ENCODE measurements at places on chromosomes 12 and 14.

GRCh38 chr12:106107566-106107965 lies 31.2 kb downstream of the NUAK1 start:
- DNase-seq, result no peak

DNA sequence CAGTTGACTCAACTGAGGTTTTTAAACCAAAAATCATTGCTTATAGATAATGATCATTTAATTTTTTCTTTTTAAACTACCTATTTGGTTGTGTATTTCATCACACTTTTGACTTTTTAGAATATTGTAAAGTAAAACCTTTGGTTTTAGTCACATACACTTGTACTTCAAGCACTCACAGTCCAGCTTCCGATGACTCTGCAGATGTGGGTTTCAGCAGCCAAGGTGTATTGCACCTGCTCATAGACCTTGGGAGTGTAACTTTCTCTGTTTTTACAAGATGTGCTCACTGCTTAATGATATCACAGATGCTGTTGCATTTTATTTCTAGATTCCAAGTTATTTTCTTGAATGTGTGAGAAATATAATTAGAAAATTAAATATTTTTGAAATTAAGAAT lies 188.3 kb upstream of the SLC38A2 start:
- DNase-seq, result no peak

- no peak for DNase-seq
Measured at GRCh38 chr12:45232756-45233372, 17.0 kb downstream of the ANO6 start.

GRCh38 chr14:71524320-71524982 lies 407.8 kb upstream of the RGS6 start:
- no peak for DNase-seq

- no peak for DNase-seq
Measured at GRCh38 chr12:109844091-109844490, 10.9 kb upstream of the TRPV4 start.

- DNase-seq, result no peak
Measured at GRCh38 chr12:128091101-128091720, 175.8 kb upstream of the TMEM132C start.

DNA sequence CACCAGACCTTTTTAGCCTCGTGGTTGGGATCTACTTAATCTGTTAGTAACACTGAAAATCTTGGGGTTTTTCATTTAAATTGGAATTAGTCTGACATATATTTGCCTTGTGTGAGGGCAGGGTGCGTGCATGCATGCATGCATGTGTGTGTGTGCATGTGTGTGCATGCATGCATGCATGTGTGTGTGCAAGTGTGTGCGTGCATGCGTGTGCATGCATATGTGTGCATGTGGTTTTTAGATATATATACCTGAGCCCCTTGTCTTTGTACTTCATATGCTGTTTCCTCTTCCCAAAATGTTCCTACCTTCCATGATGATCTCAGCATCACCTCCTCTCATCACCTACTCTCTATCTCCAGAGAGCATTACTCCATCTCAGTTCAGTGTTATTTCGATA lies 66.3 kb upstream of the BCL11B start:
- no peak for DNase-seq

DNA sequence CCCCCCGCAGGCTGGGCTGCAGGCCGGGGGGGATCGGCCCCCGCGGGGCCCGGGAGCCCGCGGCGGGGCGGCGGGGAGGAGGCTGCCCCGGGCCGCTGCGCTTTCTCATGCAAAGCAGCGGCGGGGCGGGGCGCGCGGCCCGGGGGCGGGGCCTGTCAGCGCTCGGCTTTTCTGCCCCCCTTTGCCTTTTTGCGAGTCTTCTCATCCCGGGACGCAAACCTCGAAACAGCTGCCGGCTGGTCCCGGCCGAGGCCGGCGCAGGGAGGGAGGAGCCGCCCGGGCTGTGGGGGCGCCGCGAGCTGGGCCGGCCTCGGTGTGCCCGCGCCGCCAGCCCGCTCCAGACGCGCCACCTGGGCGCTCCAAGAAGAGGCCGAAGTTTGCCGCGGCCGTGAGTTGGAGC lies at the start of gene FZD10:
Gene FZD10, plus strand, starts transcription at position 198 of the 400 bp plus-strand sequence. CDS start 479 bp downstream, outside the sequence.
- DNase-seq, result no peak

DNA sequence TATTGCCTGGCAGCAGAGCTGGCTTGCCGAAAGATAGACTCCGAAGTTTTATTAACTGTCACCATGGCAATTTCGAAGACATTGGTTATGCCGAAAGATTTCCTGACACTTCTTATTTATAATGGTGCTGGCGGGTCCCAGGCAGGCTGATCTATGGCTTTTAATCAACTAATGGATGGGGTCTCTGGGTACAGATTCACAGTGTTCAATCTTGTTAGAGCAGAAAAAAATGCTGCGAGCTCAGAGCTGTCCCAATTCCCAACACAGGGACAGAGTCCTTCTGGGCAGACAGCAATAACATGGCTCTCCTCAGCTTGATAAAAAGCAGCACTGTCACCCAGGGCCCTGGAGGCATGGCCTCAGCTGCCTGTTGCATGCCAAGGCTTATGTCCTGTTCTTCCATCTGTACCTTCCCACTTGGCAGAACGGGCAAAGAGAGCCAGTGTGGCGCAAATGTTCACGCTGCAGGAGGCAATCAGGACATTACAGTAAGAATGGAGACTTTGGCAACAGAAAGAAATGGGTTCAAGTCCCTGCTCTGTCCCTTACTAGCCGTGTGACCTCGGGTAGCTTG lies 228.2 kb upstream of the PWP1 start:
- DNase-seq, result no peak

- no peak for DNase-seq
Measured at GRCh38 chr12:51321882-51322281, 2.1 kb downstream of the BIN2 start.

DNA sequence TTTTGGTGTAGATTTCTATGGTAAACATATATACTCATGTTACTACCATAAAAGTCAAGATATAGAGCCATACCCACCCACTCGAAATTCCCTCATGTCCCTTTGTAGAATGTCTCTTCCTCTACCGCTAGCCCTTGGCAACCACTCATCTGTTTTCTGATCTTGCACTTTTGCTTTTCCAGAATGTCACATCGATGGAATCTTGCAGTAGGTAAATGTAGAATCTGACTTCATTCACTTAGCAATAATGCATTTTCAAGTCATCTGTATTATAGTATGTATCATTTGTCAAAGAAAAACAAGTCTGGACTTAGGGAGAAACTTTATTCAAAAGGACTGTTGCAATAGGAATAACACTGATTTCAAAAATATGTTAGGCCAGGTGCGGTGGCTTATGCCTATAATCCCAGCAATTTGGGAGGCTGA lies 19.3 kb upstream of the CLEC2D start:
- no peak for DNase-seq

DNA sequence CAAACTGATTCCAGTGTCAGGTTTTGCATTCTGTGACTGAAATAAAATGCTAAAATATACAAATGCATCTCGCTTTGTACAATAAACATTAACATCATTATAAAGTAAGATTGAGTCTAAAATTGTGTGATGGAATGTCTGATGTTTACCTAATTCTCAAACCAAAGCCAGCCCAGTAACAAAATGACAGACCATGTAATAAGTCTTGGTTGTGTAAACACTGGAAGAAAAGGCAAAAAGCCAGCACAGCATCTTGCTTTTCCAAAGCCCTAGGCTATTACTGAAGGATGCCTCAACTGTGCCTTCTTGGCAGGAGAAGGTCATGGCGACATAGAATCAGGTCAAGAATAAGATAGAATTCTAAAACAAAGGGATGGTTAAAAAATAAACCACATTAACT lies 169.6 kb downstream of the EGLN3 start:
- DNase-seq, result no peak

DNA sequence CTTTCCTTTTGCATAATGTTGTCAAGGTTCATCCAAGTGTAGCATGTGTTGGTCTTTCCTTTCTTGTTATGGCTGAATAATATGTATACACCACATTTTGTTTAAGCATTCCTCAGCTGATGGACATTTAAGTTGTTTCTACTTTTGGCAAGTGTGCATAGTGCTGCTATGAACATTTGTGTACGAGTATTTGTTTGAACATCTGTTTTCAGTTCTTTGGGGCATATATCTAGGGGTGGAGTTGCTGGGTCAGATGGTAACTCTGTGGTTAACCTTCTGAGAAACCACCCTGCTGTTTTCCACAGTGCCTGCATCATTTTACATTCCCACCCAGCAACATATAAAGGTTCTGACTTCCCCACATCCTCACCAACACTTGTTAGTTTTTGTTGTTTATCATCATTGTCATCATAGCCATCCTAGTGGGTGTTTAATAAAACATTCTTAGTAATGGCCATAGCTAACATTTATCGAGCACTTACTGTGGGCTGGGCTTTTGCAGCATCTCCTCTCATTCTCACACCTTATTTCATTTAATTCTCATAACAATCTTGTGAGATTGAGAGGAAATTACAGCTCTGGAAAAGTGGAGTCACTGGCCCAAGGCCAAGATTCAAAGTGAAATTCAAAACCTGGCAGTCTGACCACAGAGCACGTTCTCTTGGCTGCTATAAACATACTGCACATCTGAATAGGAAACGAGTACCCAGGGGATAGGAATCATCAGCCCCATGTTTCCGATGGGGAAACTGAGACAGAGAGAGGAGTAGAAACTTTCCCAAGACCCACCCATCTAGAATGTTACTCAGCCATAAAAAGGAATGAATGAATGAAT lies 193.6 kb downstream of the KSR2 start:
- DNase-seq, result no peak

All from stimulated activated CD4-positive, alpha-beta T cell treated with anti-CD3 and anti-CD28 coated beads, Interleukin-1b, Interleukin-23, amount 100 ng/mL, for 1 hour (primary cell).